ENCODE measurements at places on chromosomes 4 and X. TPM values are rescaled to one million over a fixed set of nuclear protein-coding genes. Genes with fewer than 3 reads are reported as not detected.
A peak's percentile ranks its signal among the peaks of the same experiment; 100 is the strongest.

Gene CENPVL2
- total RNA-seq: not detected

Gene SYTL4
- total RNA-seq: 6.1 TPM

Gene CCDC149
- total RNA-seq: 0.95 TPM

- no peak for DNase-seq
Measured at GRCh38 chr4:80161413-80162058, 35.8 kb upstream of the PRDM8 start.

DNA sequence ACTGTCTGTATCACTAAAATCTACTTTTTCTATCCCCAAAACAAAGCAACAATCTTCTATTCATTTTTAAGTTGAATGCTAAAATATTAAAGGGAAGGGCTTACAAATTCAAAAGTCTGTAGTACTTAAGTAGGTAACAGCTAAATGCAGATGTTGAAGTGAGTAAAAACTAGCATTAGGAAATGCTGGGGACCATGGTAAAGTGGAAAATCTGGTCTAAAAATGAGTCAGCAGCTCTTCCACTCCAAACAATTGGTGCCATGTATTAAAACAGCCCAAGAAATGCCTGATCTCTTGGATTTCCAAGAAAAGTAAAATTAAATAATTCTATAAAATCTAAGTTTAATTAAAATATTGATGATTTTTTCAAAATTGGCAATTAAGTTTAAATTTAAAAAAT, 73.3 kb upstream of the PPP3CA start:
- no peak for DNase-seq

DNA sequence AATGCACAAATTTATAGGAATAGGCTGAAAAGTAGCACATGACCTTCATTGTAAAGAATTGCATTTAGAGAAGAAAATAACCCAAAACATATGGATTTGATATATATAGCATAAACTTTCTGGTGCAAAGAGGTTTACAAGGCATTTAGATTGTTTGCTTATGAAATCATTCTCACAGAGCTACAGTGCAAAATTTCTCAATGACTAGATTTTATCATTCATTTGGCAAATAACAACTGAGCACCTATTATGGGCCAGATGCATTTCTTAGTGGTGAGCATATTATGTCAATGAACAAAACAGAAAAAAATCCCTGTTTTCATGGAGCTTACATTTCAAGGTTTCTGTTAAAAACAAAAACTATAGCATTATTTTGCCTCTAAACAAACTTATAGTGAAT, 34.1 kb upstream of the TNIP3 start:
- no peak for DNase-seq

GRCh38 chrX:30889147-30890140, at the start of gene TAB3:
Gene TAB3, minus strand, starts transcription at chrX:30889254. Its CDS starts 29,666 bp downstream, at chrX:30859588.
- DNase-seq: peak; percentile 96

Measured in Caco-2 (cell line).